ENCODE measurements at places on chromosomes 7 and 10. TPM values are rescaled to one million over a fixed set of nuclear protein-coding genes. Genes with fewer than 3 reads are reported as not detected.

The CFAP70 gene
- total RNA-seq, result 0.51 TPM

The C7orf33 gene
- not detected for total RNA-seq

The GPR15LG gene
- 1.5 TPM for total RNA-seq

The HOGA1 gene
- total RNA-seq, result not detected

The SHH gene
- not detected for total RNA-seq

The SLC26A3 gene
- total RNA-seq, result 0.53 TPM

The NOC3L gene
- total RNA-seq, result 28.1 TPM
